ENCODE measurements at places on chromosomes 7 and 10.
A peak's percentile ranks its signal among the peaks of the same experiment; 100 is the strongest.

DNA sequence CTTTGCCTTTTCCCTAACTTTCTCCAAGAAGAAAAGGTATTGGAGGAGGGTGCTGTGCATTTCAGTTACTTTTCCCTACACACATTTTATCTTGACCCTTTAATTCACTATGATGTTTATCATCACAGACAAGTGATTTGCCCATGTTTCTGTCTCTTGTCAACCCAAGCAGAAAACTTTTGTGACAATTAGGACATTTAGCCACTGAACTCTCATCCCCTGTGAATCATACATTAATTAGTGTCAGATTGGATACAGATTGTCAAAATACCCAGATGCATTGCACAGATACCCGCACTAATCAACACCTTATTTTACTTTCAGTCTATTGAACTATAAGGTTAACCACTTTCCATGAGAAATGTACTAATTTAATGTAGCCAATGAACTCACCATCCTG is 912.9 kb downstream of the SORCS1 start:
- no peak for DNase-seq

- no peak for DNase-seq
Measured at GRCh38 chr7:154651501-154651900, 351.4 kb downstream of the PAXIP1 start.

GRCh38 chr10:105387971-105388370 is 746.9 kb downstream of the SORCS3 start:
- no peak for DNase-seq

DNA sequence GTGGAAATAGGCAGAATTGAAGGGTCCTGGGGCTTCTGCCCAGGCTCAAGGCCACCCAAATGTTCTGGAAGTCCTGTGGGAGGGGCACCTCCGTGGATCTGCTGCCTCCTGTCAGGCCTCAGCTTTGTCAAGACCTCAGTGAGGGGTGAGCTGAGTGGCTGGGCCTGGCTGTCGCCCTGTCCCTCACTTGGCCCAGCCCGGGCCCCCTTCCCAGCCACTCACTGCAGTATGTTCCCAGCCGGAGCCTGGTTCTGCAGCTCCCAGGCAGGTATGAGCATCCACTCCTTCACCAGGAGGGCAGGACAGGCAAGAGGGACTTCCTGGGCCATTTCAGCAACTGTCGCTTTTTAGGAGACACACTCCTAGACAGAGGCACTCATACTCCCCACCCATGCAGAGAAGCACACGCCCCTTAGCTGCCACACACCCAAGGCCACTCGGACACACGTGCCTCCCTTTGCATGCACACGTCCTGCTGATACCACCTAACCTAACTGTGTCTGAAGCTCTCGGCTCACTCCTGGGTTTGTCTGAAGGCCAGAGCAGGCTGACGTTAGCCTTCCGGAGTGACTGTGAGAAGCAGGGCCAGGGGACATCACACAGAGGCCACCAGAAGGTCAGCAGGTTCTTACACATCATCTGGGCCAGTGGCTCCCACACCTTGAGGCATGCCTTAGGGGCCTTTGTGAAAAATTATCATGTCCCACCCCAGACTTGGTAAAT is 72.2 kb upstream of the COL13A1 start:
- DNase-seq = no peak

- DNase-seq = no peak
Measured at GRCh38 chr7:131254211-131254610, 73.5 kb upstream of the MKLN1 start.

DNA sequence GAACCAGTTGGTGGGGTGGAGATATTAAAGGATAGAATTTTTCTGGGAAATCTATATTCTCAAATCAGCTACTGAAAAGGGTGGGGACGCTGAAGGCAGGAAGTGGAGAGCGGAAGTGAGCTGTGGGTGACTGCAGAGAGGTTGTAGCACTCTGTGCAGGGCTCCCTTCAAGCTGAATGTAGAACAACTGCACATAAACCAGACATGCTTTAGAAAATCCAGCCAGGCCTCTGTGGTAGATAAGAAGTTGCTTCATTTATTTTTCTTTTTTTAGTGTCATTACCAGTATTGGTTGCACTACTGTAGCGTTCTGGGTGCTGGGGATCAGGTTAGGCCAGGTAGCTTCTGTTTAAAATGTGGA is 127.8 kb downstream of the CELF2 start:
- DNase-seq = no peak

GRCh38 chr7:65239707-65240352 is 133.8 kb upstream of the ZNF92 start:
- no peak for DNase-seq

- no peak for DNase-seq
Measured at GRCh38 chr7:27916372-27916771, 176.4 kb downstream of the TAX1BP1 start.

GRCh38 chr10:1199897-1200721 is 143.9 kb downstream of the WDR37 start:
- no peak for DNase-seq

DNA sequence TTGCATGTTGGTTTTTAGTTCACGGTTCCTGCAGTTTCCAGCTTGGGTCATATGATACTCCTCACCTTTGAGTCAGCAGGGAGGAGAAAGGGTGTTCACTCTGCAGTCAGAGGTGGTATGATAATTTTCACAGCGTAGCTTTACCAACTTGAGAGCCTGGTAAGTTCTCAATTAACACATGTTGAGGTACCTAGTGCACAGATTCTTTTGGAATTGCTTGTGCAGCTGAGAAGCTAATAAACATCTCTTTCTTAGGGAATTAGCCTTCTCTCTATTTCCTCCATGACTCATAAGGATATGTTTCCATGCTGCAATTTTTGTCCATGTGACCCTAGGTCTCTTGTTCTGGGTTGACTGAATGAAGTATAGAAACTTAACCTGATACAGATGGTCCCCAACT is 166.6 kb downstream of the KIF20B start:
- no peak for DNase-seq

DNA sequence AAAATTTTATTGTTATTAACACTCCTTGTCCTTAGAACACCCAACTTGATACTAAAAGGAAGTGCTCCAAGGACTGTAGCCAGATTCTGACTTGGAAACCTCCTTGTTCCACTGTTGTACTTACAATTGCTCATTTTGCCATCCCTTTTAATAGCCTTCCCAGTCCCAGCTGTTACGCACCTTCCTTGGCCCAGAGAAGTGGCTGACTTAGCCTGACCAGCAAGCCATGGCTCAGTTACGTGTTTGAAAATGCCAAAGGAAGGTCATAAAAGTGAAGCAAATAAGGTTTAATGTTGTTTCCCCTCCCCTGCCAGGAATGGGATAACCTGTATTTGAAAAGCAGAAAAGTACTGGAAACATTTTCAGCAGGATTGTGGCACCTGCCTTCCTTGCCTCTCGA is 3.7 kb upstream of the ANKRD1 start:
- DNase-seq = no peak

GRCh38 chr7:80967917-80968297 is 49.1 kb upstream of the SEMA3C start:
- DNase-seq = no peak

- DNase-seq = no peak
Measured at GRCh38 chr7:23335136-23335535, 36.0 kb downstream of the MALSU1 start.

GRCh38 chr10:19719284-19719683 is 96.9 kb upstream of the PLXDC2 start:
- no peak for DNase-seq

- DNase-seq = no peak
Measured at GRCh38 chr7:141563956-141564623, 12.9 kb downstream of the AGK start.

DNA sequence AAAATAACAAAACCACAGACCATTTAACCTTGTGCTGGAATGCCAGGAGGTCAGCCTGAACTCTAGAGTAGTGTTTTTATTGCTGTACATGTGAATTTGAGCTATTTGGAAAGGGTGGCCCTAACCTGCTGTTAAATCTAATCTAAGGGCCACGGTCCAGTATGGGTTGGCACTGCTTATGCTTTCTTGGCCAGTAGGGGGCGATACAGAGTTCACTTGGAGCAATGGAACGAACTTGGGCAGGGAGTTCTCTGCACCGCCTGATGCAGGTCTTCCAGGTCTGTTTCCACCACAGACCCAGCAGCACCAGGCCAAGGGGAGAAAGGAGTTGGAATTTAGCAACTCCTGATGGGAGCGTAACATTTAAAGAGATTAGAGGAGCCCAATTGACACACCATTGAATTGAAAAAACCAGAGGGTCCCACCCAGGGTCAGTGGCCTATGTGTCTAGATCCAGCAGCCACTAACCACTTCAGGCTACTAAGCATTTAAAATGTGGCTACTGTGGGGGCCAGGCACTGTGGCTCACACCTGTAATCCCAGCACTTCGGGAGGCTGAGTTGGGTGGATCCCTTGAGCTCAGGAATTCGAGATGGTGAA is 75.7 kb upstream of the EFCAB10 start:
- DNase-seq = no peak

DNA sequence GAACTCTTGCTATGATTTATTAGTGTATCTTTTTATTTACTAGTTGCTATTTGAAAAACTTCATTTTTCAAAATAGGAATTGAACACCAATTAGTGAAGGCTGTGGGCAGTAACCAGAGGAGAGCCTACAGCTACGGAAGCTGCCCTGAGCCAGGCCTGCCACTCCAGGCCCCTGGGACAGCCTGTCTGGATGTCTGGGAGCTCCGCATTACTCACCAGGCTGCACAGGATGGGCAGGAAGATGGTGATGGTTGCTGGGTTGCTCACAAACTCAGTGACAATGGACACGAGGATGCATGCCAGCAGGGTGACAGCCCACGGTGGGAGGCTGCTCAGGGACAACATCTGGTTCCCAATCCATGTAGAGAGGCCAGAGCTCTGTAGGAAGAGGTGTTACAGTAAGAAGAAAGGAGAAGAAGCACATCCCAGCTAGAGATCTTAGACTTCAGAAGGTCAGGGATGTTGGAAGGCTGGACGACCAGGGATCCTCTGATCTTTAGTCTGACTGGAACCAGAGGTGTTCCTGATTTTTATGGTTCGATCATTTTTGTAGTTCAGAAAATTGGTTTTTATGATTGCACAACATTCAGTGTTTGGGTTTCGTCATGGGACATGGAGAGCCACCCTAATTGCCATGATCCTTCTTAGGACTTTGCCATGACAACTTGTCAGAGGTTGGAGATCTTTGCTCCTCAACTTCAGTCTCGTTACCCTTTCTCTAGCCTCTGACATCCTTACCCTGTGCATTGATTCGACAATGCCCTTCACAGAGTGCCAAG is 23.2 kb downstream of the STMP1 start:
- no peak for DNase-seq

DNA sequence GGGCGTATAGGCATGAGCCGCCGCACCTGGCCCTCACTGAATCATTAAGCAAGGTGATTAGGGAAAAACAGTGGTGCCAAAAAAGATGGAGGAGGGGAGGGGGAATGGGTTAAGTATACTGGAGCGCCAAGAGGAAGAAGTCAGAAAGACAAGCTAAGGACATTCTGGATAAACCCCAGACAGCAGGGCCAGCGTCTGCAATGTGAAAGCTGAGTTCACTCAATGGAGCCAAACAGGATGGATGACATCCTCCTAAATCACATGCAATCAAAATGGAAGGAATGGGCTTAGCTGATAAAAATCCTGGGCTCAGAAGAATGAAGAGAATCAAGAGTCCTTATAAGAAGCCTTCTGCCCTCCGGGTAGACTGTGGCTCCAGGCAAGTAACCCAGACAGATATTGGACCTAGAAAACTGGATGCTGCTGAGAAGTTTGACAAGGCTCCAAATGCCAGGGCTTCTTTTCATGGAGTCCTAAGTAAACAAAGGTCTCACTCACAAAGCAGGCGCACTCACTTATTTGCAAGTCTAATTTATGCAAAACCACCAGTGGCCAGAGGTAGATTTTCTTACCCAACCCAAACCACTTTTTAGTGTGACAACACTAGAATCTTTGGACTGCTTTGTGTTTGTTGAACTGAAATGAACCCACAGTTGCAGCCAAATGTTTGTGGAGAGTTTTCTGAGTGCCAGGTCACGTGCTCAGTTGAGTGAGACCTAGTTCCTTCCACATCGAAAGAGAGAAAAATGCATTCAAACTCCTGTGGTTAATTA is 519.1 kb upstream of the AUTS2 start:
- DNase-seq = no peak

- no peak for DNase-seq
Measured at GRCh38 chr10:130137659-130138478, 1.7 kb downstream of the GLRX3 start.

GRCh38 chr10:102406815-102407214 is 11.3 kb downstream of the NFKB2 start:
- no peak for DNase-seq

DNA sequence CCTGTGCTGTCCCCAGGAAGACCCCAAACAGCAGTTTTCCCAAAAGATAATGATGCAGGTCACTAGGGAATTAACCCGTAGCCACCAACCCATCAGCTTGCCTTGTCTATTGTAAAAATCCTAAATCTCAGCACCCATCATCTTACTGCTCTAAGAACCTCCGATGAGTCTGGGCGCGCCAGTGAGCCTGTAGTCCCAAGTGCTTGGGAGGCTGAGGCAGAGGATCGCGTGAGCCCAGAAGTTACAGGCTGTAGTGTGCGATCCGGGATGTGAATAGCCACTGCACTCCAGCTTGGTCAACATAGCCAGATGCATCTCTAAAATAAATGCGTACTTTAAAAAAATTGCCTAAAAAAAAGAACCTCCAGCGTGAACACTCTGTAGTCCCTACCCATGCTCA is 951 bp downstream of the AS3MT start:
- DNase-seq = no peak

DNA sequence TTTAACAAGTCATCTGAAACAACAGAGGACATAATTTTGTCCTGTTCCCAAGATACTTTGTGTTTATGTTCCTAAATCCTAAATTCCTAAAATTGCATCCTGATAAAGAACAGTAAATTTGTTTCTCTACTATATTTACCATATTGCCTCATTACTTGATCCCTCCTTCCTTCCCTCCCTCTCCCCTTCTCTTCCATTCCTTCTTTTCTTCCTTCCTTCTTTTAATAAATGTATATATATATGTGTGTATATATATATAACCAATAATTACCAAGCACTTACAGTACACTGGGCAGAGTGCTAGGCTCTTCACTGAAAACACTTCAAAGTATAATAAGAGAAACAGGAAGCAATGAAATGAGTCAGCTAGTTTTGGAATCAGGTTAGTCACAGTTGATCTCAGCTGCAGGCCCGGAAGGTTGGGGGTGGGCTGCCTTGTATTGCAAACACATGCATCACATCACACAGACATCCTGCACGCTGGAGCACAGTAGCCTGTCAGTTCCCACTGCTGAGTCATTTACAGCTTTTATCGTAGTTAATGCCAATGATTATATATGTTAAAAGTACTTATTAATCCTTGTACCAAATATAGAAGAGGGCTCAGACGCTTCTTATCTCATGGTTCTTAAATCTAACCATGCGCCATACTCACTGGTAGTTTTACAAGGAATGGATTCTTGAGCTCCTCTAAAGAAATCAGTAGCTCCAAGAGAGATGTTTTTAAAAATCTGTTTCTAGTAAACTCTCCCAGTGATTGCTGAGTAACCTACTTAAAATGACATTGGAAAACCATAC is 551.7 kb downstream of the GRM8 start:
- DNase-seq = peak; percentile 95

- no peak for DNase-seq
Measured at GRCh38 chr10:607545-608185, 81.8 kb downstream of the DIP2C start.

- DNase-seq = no peak
Measured at GRCh38 chr10:34899161-34899560, 84.1 kb upstream of the PARD3 start.

GRCh38 chr7:23184709-23185359 is 3.0 kb downstream of the NUP42 start:
- no peak for DNase-seq

GRCh38 chr7:127417346-127417745 is 24.8 kb upstream of the ZNF800 start:
- DNase-seq = no peak

- no peak for DNase-seq
Measured at GRCh38 chr10:75405598-75406461, 4.3 kb upstream of the ZNF503 start.

- no peak for DNase-seq
Measured at GRCh38 chr10:12180221-12180974, 15.3 kb downstream of the NUDT5 start.

All from pulmonary artery endothelial cell (primary cell).